ENCODE measurements at places on chromosomes 11 and 22. TPM values are rescaled to one million over a fixed set of nuclear protein-coding genes. Genes with fewer than 3 reads are reported as not detected.

- no peak for DNase-seq
- no peaks in the 10 kb centered on the region for H3K36me3 ChIP-seq
- peaks cover 4% of the 10 kb centered on the region for H3K27me3 ChIP-seq
- no peaks in the 10 kb centered on the region for H3K4me1 ChIP-seq
These were observed 47.7 kb upstream of the DBX1 start for GRCh38 chr11:20207781-20208621.

TECTA gene
- 2.5 TPM for total RNA-seq

CSF2RB gene
- total RNA-seq: 26.8 TPM

DNA sequence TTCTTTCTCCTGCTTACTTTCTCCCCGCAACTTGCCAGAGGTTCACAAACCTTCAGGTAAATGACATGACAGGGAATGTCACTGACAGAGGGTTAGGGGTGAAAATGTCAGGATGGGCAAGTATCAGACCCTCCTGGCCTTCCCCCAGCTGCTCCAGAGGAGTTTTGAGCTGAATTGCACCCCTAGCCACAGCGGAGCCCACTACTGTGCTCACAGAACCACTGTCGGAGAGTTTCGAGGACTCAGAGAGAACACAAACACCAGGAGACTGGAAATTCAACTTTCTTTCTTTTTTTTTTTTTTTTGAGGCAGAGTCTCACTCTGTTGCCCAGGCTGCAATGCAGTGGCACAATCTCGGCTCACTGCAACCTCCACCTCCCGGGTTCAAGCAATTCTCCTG lies 21.5 kb upstream of the P2RY2 start:
- peaks cover 10% of the 10 kb centered on the region for H3K4me1 ChIP-seq
- H3K27ac ChIP-seq: no peak overlapping the region
- no peak for DNase-seq
- H3K36me3 ChIP-seq: no peaks in the 10 kb centered on the region

DNA sequence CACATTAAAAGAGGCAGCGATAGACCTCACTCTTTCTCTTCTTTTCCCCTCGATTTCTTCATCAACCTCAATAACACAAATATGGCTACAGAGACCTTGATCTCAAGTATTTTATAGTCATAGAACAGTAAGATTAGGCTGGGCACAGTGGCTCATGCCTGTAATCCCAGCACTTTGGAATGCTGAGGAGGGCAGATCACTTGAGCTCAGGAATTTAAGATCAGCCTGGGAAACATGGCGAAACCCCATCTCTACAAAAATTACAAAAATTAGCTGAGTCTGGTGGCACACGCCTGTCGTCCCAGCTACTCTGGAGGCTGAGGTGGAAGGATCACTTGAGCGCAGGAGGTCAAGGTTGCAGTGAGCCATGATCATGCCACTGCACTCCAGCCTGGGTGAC lies 14.6 kb downstream of the SLN start:
- no peak overlapping the region for H3K4me3 ChIP-seq
- no peaks in the 10 kb centered on the region for H3K27me3 ChIP-seq
- H3K4me1 ChIP-seq: no peaks in the 10 kb centered on the region
- DNase-seq: no peak
- H3K27ac ChIP-seq: no peak overlapping the region

- peaks cover 13% of the 10 kb centered on the region for H3K36me3 ChIP-seq
- no peaks in the 10 kb centered on the region for H3K27me3 ChIP-seq
- H3K4me3 ChIP-seq: no peak overlapping the region
- DNase-seq: no peak
- H3K27ac ChIP-seq: no peak overlapping the region
These were observed 43.6 kb downstream of the CTSC start for GRCh38 chr11:88293931-88294330.
